ENCODE measurements at places on chromosomes 6 and 20. TPM values are rescaled to one million over a fixed set of nuclear protein-coding genes. Genes with fewer than 3 reads are reported as not detected.

Gene FOXF2
- polyA plus RNA-seq: 0.10 TPM

Gene BPI
- not detected for polyA plus RNA-seq

Gene PIGT
- polyA plus RNA-seq: 67.2 TPM

Gene RFX6
- not detected for polyA plus RNA-seq

Gene DLK2
- polyA plus RNA-seq: 33.5 TPM

Gene SLC26A8
- 0.13 TPM for polyA plus RNA-seq

Gene PEX3
- 28.0 TPM for polyA plus RNA-seq

Gene CEP162
- 2.0 TPM for polyA plus RNA-seq

Gene ME1
- 22.3 TPM for polyA plus RNA-seq

Gene DEF6
- 26.4 TPM for polyA plus RNA-seq

Gene PRKN
- 0.15 TPM for polyA plus RNA-seq

Gene PACSIN1
- polyA plus RNA-seq: not detected

Gene RAMACL
- 0.19 TPM for polyA plus RNA-seq

Gene ABT1
- polyA plus RNA-seq: 22.5 TPM

Gene MOXD1
- 2.5 TPM for polyA plus RNA-seq
